AG10803 (cell line): ENCODE measurements at places on chromosomes 7 and 10.

- DNase-seq, result no peak
Observed at GRCh38 chr7:153414288-153414629, 637.9 kb upstream of the DPP6 start.

GRCh38 chr10:46236941-46237681 is 49.7 kb upstream of the ANTXRL start:
- no peak for DNase-seq

- no peak for DNase-seq
Observed at GRCh38 chr10:46019569-46020343, 10.7 kb downstream of the NCOA4 start.

DNA sequence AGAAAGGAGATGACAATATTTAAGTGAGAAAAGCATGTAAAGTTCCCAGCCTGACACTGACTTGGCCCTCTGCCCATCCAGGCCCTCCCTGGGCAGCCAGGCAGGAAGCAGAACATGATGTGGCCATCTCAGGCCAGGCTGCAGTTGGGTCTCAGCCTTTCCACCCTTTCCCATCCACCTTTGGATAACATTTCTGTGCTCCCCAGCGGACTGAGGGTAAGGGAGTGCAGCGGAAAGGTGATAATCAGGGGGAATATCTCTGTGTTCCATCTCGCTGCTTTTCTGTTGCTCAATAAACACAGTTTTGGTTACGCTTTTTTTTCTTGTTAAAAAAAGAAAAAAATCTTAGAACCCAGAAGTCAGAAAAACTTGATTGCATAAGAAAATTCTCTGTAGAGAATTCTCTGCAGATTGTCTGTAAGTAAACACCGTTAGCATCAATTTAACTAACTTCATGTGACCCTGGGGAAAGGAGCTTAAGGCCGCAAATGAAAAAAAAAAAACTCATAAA is 37.2 kb upstream of the TARP start:
- no peak for DNase-seq

DNA sequence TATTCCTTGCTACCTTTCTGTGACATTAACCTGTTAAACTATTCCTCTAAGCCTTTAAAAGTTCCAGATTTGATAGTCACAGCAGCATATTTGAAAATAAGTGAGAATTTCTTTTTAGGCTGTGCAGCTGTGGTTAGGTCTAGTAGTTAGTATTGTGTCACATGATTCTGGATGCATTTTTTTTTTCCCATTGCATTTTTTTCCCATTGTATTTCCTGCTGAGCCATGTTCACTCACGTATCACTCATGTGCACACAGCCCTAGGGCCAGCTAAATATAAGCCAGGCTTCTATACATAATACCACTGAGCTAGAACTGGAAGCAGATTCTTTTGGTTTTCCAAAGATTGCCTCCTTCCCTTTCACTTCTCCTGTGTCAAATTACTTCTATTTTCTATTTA is 37.4 kb downstream of the DNAJC9 start:
- DNase-seq, result peak; percentile 48

DNA sequence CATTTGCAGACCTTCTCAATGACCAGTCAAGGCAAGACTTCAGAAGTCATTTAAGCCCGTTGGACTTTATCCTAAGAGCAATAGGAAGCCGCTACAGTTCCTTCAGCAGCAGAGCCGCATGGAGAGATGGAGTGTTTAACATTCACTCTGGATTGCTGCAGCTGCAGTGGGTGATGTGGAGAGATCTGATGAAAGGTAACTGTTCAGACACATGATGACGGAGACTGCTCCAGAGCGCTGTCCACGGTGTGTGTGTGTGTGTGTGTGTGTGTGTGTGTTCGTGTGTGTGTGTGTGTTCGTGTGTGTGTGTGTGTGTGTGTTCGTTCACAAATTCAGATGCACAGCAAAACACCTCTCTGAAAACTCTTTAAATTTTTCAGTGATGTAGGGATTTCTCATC is 37.0 kb downstream of the SEC61G start:
- DNase-seq, result no peak

DNA sequence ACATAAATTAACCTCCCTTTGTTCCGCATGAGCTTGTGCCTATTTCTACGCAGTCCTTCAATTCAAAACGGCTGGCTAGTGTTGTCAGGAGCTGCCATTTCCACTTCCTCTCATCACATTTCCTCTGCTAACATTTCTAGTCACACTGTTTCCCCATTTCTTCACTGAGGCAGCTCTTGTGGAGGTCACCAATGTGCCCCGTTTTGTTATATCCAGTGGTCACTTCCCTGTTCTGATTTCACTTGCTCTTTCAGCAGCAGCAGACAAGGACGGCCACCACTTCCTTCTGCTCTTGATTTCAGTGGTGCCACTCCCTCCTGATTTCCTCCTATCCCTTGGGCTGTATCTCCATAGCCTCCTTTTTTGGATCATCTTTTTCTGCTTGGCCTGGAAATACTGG is 64.8 kb upstream of the SEC61G start:
- no peak for DNase-seq

GRCh38 chr10:70363971-70364771 is 18.3 kb downstream of the LRRC20 start:
- peak; percentile 99 for DNase-seq

DNA sequence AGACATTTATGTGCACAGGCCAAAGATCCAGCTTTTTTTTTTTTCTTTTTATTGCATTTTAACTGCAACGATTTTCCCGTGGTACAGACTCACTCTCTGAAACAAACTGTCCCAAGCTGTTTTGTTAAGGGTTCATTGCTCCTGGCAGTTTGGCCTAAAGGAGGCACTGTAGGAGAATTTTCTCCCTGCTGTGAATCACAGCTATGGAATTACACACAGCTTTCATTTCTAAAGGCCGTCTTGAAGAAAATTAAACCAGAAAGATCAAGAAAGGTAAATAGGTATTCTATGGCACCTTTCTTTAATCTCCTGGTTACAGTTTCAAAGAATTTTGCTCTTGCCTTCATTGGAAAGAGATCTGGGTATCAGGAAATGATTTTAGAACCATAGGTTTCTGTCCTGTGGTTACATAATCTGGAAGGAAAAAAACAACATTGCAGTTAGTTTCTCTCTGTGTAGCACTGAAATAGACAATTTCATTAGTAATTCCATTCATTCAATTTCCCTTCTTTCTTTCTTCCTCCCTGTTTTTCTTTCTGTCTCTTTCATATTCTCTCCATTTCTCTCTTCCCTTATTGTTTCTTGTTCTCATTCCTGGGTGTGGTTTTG is 51.2 kb downstream of the PDK4 start:
- DNase-seq, result peak; percentile 66

GRCh38 chr7:118429141-118429540 is 204.6 kb downstream of the ANKRD7 start:
- DNase-seq, result no peak

- DNase-seq, result peak; percentile 63
Observed at GRCh38 chr10:71622154-71622526, 97.4 kb downstream of the C10orf105 start.

DNA sequence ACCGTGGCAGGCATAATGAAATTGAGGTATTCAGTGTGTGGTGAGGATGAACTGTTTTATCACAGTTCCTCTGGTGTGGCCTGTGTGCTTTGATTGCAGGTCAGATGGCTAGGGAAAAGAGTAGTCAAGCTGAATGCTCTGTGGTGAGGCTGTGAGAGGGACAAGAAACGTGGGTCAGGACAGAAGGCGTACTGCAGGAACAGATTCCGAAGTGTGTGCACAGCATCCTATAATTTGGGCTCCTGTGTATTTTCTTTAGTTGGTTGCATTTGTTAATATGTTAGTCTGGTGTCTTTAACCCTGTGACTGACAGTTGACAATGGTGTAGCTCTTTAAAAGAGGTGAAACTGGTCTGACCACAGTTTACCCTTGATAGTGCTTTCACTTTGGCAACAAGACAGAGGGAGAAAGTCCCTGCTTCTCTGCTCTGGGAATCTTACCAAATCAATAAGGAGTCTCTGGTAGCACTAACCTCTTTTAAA is 76.5 kb downstream of the AUTS2 start:
- no peak for DNase-seq

DNA sequence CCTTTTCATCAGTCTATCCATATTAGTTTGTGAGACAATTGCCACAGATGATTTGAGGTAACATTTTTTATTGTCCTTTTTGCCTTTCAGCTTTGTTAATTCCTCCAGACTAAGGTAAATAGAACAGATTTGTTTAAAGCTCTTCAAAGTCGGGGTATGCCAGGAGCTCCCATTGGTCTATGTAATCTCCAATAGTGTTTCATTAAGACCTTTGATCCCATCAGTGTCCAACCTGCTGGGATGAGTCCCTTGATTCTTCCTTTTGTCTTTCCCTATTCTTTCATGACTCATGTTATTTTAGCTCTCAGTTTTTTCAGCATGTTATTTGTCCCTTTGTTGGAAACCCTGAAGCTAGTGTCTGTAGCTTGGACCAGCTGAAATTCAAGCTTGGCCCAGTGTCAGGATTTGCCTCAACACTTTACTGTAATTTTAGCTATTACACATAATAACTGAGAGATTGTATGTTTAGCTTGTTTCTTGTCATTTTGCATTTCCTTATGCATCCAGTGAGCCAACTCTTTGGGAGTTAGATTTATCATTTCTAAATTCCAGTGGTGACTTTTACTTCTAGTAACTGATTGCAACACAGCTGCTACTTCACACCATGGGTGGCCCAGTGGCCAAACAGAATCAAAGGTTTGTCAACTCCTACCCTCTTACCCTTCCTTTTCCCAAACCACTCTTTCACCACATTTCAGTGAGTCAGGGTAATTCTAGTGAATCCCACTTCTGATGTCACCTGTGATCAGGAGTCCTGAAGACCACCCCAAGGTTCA is 15.3 kb downstream of the AGBL3 start:
- DNase-seq, result peak; percentile 54

- DNase-seq, result no peak
Observed at GRCh38 chr10:119705434-119705831, 20.4 kb upstream of the INPP5F start.

- DNase-seq, result no peak
Observed at GRCh38 chr10:71389768-71390460, 6.8 kb upstream of the CDH23 start.

DNA sequence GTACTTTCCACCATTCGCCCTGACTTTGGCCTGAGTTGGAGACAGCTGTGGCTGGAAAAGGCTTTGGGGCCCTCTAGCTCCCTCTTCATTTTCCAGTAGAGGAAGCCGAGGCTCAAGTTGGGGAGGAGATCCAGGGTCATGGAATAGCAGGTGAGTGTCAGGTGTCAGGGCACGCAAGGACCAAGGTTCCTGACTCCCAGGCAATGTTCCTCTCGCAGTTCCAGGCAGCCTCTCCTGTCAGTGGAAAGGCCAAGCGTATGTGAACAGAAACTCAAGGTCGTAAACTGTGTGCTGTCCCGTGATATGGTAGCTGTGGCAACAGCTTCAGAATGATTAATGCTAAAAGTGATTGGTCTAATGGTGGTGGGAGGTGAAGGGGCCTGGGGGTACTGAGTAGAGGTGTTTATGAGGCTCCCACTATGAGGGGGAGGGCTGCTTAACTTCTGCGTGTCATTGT is 13.2 kb downstream of the ADAMTS14 start:
- no peak for DNase-seq

DNA sequence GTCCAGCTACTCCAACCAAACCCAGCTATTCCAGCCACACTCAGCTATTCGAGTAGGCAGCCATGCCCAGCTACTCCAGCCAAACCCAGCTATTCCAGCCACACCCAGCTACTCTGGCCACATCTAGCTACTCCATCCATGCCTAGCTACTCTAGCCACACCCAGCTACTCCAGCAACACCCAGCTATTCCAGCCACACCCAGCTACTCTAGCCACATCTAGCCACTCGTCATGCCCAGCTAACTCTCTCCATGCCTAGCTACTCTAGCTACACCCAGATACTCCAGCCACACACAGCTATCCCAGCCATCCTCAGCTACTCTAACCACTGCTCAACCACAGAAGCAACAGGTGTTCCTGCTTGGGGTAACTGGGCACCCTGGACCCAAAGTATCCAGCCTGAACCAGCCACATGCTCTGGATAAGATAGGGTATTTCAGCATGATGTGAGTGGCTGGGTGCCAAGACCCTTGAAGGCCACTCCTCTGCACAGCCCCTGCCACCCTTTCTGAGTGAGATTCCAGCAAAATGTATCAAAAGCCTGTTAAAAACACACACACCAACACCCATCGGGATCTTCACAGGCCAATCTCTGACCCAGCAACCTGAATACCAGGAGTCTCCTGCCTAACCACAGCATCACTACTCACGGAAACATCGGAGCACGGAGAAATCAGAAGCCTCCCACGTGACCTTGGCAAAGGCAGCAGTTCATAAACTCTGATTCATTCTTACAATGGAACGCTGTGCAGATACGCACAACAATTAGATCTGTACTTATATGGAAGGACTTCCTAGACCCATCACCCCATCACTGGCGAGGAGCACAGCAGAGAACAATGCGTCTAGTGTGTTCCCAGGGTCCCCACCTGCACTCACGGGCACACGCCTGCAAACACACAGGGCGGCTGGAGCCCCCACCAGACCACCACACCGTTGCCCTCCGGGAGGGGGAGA is 51.8 kb upstream of the DNAAF5 start:
- no peak for DNase-seq

DNA sequence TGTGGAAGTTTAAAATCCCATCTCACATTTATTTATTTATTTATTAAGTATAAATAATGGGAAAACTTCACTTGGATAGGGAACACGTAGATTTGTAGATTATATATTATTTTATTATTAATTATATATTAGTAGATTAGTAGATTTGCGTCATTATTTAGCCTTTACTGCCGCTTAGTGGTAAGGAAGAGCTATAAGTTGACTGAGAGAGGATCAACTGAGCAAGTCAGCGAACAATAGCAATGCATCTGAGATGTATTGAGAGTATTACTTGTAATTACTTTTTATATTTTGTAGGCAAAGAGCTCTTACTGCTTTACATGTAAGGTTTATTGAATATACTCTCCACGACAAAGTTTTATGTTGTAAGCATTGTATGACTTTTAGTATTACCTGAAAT is 244.5 kb upstream of the ANKRD30A start:
- peak; percentile 49 for DNase-seq

DNA sequence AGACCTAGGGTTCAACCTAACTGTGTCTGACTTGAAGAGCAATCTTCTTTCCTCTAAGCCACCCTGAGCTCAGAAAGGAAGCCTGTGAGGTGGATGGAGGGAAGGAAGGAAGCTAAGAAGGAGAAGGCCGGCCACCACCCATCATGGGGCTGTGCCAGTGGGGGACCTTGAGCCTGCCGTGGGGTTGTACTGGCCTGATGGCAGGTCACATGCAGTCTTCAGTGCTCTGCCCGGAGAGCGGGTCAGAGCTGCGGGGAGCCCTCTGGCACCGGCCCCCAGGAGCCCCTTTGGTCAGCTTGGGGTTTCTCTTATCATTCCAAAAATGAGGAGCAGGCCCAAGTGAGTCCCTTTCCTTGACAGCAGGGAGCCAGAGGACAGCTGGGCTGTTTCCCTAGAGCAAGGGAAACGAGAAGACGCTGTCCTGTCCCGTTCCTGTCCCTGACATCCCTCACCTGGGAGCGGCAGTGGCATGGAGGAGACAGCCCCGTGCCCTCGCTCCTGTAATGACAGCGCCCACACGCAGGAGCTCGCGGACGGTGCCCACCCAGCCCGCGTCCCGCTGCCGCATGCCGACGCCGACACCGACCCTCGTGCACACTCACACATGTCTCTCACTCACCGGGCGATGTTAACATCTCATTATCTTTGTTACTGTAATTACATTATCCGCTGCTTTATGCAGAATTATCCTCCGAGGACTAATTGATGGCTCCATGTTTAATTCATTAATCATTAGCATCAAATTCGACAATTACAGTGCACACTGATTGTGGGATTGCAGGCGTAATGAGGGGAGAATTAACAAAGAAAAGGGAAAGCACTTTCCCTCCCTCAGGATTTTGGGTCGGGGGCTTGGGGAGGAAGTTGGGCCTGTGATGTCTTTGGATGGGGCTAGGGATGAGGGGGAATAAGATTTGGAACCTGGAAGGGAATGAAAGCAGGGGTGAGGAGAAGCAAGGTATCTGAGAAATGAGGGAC is 31.3 kb downstream of the GBX1 start:
- DNase-seq, result no peak

GRCh38 chr7:137331378-137331777 is 12.2 kb downstream of the PTN start:
- DNase-seq, result no peak
